ENCODE measurements at places on chromosomes 1 and 21. TPM values are rescaled to one million over a fixed set of nuclear protein-coding genes. Genes with fewer than 3 reads are reported as not detected.

ELK4 gene
- total RNA-seq: 92.8 TPM

FCGR3A gene
- 4.3 TPM for total RNA-seq

- H3K4me3 ChIP-seq: peak overlapping the region; percentile 96
- H3K27ac ChIP-seq: peak overlapping the region; percentile 93
- peaks cover 58% of the 10 kb centered on the region for H3K4me1 ChIP-seq
- H3K27me3 ChIP-seq: no peaks in the 10 kb centered on the region
- H3K36me3 ChIP-seq: peaks cover 4% of the 10 kb centered on the region
- peak; percentile 53 for DNase-seq
Measured at GRCh38 chr1:89633248-89633799, 404 bp downstream of the LRRC8C start.

ERG gene
- total RNA-seq: not detected

DNA sequence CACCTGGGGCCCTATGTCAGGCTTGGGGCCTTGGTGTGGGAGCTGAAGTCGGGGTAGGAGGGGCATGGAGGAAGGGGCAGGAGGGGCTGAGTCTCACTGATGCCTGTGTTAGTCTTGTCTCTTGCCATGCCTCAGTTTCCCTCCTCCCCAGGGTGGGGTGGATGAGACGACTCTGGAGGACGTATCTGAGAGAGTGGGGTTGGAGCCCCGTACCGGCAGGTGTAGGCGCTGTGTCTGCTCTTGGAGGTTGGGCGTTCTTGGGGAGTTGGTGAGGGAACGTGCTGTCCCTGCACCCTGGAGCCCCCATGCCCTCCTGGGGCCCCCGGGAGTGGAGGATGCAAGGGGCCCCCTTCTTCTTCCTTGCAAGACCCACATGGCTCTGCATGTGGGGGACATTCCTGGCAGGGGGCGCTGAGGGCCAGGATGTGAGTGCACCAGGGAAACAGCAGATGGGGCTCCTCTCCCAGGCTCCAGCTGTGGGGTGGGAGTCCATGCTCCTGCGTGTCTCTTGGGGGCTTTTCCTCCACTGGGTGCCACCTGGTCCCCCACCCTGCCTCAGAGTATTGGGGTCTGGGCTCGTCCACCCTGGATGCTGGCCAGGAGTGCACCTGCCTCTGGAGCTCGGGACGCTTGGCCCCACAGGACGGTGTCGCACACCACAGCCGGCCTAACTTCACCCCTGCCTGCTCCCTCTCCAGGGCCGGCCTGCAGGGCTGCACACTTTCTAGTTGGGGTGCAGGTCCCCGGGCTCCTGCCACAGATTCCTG lies 1.4 kb upstream of the TNFRSF14 start:
- peaks cover 5% of the 10 kb centered on the region for H3K36me3 ChIP-seq
- H3K4me3 ChIP-seq: peak overlapping the region; percentile 99
- peaks cover 29% of the 10 kb centered on the region for H3K4me1 ChIP-seq
- DNase-seq: peak; percentile 43
- no peaks in the 10 kb centered on the region for H3K27me3 ChIP-seq

DNA sequence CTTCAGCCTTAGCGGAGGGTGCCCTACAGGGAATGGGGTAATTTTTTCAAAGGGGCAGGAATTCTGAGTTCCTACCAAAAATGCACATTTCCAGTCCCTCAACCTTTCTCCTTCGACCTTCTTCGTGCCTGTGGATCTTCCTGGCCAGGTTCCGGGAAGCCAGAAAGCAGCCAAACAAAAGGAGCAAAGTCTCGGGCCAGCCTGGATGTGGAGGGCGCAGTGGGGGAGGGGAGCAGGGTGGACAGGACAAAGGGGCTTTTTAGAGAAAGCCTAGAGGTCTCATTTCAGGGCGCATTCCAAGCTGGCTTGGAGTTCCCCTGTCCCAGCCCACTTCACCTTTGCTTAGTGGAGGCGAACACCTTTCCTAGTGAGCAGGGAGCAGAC lies 2.9 kb upstream of the INAVA start:
- DNase-seq: no peak
- no peaks in the 10 kb centered on the region for H3K36me3 ChIP-seq
- H3K27ac ChIP-seq: no peak overlapping the region
- H3K27me3 ChIP-seq: no peaks in the 10 kb centered on the region
- peak overlapping the region; percentile 86 for H3K4me3 ChIP-seq

COL6A1 gene
- total RNA-seq: 3.2 TPM

CFHR2 gene
- total RNA-seq: not detected

DNA sequence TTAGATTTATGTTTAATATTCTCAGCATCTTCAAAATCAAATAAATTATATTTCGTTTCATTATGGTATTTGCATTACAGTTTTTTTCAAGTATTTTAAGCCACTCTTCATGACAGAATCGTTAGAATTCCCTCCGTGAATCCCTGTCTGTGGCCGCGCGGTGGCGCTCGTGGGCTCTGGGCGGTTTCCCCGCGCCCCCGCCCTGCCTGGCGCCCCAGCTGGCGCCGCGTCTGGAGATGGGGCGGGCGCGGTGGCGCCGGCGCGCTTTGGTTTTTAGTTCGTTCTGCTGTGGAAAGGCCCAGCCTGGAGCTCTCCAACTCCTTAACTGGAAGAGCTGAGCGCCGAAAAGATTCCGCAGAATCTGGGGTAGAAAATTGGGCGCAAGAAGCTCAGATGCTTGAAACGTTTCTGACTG lies 25.7 kb downstream of the PRMT2 start:
- DNase-seq: peak; percentile 44
- peaks cover 12% of the 10 kb centered on the region for H3K4me1 ChIP-seq
- peak overlapping the region; percentile 15 for H3K4me3 ChIP-seq
- no peak overlapping the region for H3K27ac ChIP-seq

DNA sequence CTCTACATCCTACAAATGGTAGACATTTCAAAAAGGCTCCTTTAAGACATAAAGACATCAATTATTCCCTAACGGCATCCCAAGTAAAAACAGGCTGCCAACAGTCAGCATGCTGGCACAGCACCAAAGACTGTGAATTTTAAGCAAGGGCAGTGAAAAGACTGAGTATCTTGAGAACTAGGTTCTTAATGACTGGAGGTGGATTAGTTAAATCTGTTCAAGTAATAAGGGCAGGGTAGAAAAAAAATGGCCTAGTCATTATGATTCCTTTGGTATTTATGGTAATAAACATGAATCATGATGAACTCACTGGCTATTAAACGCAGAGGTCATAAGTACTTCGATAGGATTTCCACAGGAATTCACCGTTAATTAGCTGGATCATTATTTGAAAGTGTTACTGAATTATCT lies 75.2 kb downstream of the KIFAP3 start:
- no peaks in the 10 kb centered on the region for H3K36me3 ChIP-seq
- no peak for DNase-seq
- no peak overlapping the region for H3K4me3 ChIP-seq
- no peak overlapping the region for H3K27ac ChIP-seq
- H3K4me1 ChIP-seq: peaks cover 8% of the 10 kb centered on the region

GRCh38 chr1:114103992-114104391 lies 49.7 kb downstream of the SYT6 start:
- H3K4me3 ChIP-seq: no peak overlapping the region
- no peaks in the 10 kb centered on the region for H3K4me1 ChIP-seq
- no peak for DNase-seq
- H3K36me3 ChIP-seq: peaks cover 3% of the 10 kb centered on the region
- H3K27ac ChIP-seq: peak overlapping the region; percentile 49
- peaks cover 39% of the 10 kb centered on the region for H3K27me3 ChIP-seq

DNA sequence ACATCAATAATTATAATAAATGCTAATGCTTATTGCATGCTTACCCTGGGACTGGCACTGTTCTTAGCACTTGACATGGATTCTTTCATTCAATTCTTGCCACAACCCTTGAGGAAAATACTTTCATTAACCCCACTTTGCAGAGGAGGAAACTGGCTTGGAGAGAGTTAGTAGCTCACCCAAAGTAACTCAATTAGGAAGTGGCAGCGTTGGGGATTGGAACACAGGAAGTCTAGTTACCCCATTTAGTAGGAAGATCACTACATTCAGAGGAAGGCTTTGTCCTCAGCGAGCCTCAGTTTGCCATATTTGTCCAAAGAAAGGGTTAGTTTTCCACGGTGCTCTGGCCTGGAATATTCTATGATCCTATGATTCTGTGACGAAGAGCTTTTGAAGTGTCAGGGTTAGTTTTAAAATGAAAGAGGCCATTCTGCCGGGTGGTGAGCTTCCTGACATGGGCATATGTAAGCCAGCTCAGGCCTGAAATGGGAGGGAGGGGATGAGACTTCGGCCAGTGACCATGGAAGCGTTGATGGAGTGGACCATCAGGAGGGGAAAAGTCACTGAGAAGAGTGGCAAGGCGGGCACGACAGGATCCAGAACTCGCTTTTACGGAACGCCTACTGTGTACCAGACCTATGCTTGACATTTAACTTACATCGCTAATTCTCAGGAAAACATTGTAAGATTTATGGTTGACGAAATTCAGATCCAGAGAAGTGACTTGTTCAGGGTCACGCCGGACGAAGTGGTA lies 28.2 kb upstream of the EPB41 start:
- peaks cover 2% of the 10 kb centered on the region for H3K36me3 ChIP-seq
- DNase-seq: no peak
- H3K4me3 ChIP-seq: peak overlapping the region; percentile 94
- H3K27me3 ChIP-seq: no peaks in the 10 kb centered on the region
- H3K27ac ChIP-seq: peak overlapping the region; percentile 93

All from T-helper 17 cell (primary cell).